Bronchial smooth muscle cell (primary cell): ENCODE measurements at places on chromosomes 6 and 20. TPM values are rescaled to one million over a fixed set of nuclear protein-coding genes. Genes with fewer than 3 reads are reported as not detected.

Gene SLC32A1
- not detected in 2 replicates for total RNA-seq

Gene EPPIN
- not detected in 2 replicates for total RNA-seq

Gene BFSP1
- 2.3 and 3.5 TPM in 2 replicates for total RNA-seq

Gene HFE
- 13.1 and 14.5 TPM in 2 replicates for total RNA-seq

Gene PSORS1C2
- not detected in 2 replicates for total RNA-seq

Gene WFDC11
- total RNA-seq, result not detected in 2 replicates

Gene RAB23
- 24.7 and 31.6 TPM in 2 replicates for total RNA-seq
